ENCODE measurements at places on chromosomes 13 and 19.

DNA sequence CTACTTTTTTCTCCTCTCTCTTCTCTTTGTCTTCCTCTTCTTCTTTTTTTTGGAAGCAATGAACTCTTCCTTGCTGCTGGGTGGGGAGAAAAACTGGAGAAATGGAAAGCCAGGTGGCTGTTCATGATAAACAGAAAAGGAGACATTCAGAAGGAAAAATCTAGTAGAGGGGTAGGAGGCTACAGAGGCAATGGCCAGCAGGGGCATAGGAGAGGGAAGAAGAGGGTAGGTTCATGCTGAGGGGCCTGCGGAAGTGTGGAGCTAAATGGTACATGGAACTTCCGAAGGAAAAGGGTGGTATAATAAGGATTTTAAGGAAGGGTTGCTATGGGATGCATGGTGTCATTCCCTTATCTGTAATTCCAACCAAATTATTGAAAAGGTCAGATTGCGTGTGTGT is 17.5 kb upstream of the HS6ST3 start:
- DNase-seq = no peak

GRCh38 chr13:47188802-47189201 is 291.9 kb upstream of the HTR2A start:
- no peak for DNase-seq

- DNase-seq = no peak
These were observed 3.1 kb upstream of the SOHLH2 start for GRCh38 chr13:36217456-36217855.

DNA sequence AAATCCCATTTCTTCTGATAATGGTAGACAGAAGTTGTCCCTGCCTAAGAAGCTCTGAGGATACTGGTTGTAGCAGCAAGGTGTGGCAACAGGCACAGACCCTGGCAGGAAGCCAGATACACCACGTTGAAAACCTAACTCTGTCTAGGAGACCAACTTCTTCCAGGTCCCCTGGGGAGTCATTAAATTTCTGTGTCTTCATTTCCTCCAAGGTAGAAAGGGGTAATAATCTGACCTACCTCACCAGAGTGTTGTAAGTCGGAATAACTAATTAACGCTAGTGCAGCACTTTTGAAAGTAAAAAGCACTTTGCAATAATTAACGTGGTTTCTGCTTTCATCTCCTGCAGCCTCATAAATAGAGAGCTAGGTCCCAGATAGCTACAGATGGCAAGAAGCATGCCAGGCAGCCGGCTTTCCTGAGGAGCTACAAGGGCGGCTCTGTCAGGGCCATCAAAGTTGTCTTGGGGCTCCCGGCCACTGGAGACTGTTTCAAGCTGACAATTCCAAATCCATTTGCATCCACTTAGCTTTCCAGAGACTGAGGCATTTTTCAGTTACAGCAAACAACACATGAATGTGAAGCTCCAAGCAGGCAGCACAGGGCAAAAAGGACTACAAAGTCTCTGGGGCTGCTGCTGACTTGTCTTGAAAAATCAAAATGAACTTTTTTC is 176.2 kb downstream of the FOXO1 start:
- no peak for DNase-seq

DNA sequence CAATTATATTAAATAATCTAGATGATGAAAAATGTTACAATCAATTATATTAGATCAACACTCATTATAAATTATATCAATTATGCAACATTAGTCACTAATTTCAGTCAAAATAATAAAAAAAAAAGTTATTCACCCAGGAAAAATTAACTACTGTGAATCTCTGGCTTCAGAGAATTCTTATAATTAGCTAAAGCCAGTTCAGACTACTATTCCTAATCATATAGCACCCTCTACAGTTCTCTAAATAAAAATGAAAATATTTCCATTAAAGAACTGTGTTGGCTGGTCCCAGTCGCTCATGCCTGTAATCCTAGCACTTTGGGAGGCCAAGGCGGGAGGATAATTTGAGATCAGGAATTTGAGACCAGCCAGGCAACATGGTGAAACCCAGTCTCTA is 33.0 kb downstream of the XPO4 start:
- no peak for DNase-seq

DNA sequence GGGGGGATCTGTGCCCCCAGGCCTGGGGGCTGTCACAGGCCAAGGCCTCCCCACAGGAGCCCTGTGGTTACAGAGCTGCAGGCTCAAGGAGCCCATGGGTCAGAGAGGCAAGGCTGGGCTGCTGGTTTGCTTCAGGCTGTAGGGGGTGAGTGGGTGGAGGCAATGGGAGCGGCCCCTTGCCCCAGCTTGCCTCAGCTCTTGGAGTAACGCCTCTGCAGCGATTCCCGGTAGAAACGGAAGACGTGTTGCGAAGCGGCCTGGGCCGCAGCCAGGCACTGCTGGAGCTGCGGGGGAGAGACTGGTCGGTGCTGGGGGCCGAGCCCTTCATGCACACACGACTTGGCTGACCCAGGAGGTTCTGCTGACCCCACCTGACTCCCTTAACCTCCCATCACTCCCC is 10.1 kb downstream of the TMEM91 start:
- no peak for DNase-seq

DNA sequence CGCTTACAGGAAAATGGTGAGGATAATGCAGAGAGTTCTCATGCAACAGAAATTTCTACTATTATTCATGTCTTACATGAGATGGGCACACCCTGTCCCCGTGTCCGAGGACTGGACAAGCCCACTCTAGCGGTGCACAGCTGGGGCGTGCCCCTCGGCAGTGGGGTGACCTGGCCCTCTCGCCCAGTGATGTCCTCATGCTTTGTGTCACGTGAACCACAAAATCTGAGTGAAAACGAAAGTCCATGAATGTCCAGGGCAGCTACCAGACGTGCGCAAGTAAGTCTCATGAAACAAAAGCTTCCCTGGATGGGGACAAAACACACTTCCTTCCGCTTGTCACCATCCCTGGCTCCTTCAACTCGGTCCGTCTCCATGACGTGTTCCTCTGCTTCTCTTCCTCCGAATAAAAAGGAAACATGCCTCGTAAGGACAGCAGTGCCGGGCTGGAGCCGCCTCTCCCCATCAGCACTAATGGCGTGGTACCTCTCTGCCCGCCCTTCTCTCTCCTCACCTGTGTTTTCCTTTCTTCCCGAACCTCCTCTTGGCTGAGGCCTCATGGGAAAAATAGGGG is 45.6 kb downstream of the ANKRD10 start:
- no peak for DNase-seq

DNA sequence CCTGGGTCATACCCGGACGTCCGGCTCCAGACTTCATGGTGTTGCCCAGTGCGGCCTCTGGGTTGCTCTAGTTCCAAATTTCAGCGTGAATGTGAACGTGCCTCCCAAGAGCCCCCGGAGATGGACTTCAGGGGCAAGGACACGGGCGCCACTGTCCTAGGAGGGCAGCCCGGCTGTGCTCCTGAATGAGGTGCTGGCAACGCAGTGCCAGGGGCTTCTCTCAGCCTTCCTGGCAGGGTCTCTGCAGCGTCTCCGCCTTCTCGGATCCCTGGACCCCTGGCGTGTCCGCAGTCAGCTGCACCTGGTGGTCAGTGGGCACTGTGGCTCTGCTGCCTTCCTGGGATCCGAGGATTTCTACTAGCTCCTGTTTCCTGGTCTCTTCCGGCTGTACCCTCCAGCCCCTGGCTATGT is 101.7 kb upstream of the MCF2L start:
- DNase-seq = no peak

- DNase-seq = no peak
These were observed 14.4 kb downstream of the FOXO1 start for GRCh38 chr13:40651866-40652587.

DNA sequence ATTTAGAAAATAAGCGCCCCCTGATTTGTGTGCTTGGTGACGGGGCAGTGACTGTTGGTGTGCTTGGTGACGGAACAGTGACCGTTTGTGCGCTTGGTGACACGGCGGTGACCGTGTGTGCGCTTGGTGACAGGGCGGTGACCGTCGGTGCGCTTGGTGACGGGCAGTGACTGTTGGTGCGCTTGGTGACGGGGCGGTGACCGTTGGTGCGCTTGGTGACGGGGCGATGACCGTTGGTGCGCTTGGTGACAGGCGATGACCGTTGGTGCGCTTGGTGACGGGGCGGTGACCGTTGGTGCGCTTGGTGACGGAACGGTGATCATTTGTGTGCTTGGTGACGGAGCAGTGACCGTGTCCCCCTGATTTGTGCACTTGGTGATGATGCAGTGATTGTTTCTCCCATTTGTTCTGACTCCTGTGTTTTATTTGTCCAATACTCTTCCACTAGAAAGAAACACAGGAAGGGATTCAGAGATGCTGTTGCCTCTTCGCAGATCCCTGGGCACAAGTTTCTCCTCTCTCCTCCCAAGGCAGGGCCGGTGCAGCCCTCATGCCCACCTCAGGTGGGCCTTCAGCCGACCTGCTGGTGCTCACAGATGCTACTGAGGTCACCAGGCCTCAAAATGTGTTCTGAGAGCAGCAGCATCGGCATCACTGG is 128.3 kb downstream of the ATP11A start:
- no peak for DNase-seq

GRCh38 chr13:49953560-49953959 is 17.4 kb upstream of the SPRYD7 start:
- no peak for DNase-seq

DNA sequence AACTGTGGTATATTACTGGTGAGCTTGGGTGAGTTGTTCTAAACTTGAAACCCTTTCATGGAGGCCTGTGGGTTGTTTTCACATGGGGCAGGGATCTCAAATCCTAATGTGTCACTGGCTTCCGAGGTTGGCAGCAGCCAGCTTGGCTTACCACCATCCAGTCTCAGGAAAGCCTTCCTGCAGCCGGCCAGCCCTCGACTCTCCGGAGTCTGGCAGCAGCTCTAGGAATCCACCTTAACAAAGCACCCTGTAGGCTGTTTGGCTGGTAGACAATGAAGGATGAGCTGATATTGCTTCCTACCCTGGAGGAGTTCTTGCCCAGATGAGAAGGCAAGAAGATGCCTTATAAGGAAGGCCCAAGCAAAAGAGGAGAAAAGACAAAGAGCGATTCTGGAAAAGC is 188.3 kb downstream of the KLF12 start:
- no peak for DNase-seq

- DNase-seq = no peak
These were observed 25.0 kb upstream of the SMAD9 start for GRCh38 chr13:36945078-36945477.

GRCh38 chr13:44790289-44790688 is 199.0 kb downstream of the NUFIP1 start:
- no peak for DNase-seq

Data from retina (tissue), 1 donor.